ENCODE measurements at places on chromosomes 2 and 18.

DNA sequence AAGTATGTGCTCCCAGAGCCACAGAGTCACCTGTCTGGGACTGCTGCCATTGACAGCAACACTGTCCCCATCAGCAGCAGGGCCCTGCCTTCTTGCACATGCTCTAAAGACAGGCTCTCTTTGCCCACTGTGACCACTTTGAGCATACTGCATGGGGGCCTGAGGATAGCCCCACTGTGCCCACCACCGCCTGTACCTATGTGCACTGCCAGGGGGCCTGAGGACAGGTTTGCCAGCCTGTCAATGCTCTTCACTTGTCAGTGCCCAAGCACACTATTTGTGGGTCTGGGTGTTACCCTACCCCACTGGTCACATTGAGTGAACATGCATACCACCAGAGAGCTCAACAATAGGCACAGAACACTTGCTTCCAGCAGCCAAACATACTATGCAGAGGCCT is 1137.0 kb upstream of the FANCL start:
- no peak for DNase-seq

GRCh38 chr18:3111523-3112240 is 98.7 kb upstream of the LPIN2 start:
- no peak for DNase-seq

DNA sequence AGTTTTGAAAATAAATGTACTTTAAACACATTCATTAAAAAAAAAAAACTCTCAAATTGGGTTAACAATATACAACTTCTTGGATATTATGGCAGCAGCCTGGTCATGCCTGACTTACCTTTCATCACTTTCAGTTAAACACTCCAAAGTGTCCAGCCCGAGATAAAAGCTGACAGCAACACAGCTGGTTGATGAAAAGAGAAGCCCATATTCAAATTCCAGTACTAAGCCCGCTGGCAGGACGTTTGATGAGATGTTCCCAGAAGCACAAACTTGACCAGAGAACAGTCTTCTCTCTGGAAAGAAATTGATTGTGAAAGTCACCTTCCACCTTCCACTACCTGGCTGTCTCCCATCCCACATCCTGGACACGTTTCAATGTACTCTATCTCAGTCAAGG is 586.3 kb downstream of the TDRD15 start:
- no peak for DNase-seq

DNA sequence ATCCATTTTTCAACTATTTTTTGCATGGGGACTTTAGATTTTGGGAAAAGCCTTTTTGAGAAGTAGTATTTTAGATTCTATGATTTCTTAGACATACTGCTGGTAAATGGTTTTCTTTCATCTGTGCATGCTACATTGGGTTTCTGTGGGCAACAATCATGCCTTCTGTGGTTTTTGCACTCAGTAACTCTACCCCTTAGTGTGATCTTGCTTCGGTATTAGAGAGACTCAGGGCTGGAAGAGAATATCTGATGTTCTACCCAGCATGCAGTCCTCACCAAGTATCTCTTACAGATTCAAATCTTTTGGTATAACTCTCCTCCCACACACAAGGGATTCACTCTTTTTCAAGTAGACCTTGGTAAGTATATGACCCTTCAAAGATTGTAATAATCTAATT is 183.0 kb downstream of the PMAIP1 start:
- no peak for DNase-seq

- DNase-seq: no peak
Observed at GRCh38 chr18:36350839-36351469, 53.4 kb downstream of the FHOD3 start.

- DNase-seq: no peak
Observed at GRCh38 chr2:242056785-242057184, 187.3 kb downstream of the RTP5 start.

- DNase-seq: no peak
Observed at GRCh38 chr2:55019526-55020258, 30.6 kb downstream of the RTN4 start.

GRCh38 chr2:4765787-4766530 is 926.2 kb upstream of the SOX11 start:
- no peak for DNase-seq

DNA sequence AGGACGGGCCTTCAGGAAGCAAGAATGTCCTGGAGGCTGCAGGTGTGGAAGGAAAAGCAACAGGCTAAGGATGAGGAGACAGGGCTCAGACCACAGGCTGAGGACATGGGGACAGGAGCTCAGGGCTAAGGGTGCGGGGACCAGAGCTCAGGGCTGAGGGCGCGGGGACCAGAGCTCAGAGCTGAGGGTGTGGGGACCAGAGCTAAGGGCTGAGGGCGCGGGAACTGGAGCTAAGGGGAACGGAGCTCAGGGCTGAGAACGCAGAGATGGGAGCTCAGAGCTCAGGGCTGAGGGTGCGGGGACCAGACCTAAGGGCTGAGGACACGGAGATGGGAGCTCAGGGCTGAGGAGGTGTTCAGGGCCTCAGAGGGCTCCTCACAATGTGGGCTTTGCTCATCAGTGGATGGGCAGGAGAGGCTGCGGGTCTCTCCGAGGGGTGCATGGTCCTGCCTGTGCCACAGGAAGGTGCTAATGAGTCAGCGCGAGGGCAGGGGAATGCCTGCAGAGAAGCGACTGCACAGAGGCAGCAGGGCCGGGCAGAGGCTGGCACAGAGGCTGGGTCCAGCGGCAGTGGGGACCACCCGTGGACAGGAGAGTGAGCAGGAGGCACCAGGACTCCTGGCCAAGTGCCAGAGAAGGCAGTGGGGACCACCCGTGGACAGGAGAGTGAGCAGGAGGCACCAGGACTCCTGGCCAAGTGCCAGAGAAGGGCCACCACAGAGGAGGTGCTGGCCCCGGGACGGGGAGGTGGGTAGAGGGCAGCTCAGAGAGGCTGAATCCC is 271.7 kb downstream of the TWIST2 start:
- no peak for DNase-seq

GRCh38 chr18:76306685-76307292 is 188.3 kb downstream of the ZNF516 start:
- DNase-seq: no peak

DNA sequence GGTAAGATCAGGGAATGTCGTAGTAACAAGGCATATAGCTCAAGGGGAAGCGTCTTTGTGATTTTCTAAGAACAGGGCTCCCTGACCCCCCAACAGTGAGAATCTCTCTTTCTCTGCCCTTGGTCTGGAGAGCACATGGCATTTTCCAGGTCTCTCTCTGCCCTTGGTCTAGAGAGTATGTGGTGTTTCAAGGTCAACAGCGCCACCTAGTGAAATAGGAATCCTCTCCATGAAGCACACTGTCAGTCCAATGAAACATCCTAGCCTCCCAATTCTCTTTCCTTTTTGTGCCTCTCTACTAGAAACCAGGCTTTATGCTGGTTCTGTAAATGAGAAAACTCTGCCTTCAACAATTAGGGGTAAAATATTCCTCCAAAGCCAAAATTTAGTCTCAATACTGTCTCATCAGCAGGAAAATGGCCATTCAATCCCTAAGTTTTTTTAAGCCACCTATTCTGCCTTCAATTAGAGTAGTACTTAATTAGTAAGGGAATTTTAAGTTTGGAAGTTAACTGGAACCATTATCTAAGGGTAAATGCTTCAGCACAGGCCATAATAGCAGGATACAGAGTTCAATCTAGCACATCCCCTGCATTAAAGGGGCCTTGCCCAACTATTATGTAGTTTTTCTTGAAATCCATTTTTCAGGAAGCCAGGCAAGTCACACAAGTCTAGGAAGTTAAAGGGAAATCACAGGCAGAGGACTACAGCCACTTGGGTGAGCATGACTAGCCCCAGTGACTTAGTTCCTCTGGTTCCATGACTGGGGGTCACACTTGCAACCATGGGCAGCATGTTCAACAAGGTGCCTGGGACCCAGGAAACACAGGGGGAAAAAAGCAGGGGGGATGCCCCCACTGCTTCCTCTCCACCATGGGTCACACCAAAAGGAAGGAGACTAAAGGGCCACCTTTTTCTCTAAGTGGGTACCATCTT is 12.4 kb downstream of the DYM start:
- DNase-seq: no peak

DNA sequence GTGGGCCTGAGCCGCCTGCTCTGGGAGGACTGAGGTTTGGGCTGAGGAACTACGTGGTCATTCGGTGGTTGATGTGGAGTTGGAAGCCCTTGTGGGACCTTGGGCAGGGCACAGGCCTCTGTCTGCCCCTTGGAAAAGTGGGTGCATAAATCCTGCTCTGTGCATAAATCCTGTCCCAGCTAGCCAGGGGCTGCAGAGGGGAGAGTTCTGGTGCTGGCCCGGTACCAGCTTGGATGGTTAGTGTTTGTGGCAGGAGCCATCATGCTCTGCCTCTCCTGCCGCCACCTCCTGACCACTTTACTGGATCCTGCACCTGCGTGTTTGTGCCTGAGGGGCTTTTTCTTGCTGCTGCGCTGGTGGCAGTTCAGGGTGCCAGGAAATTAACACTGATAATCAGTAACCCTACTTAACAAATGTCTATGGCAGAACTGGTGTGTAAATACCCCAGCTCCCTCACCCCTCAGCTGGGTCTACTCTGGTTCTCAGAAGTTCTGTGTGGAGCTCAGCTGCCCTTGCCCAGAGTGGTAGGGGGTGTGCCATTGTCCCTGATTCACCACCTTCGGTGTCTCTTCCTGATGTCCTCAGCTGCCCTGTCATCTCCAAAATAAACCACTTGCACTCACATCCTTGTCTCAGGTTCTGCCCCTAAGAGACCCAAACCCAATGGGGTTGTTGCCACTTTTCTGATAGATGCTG is 156.8 kb downstream of the GLI2 start:
- no peak for DNase-seq

DNA sequence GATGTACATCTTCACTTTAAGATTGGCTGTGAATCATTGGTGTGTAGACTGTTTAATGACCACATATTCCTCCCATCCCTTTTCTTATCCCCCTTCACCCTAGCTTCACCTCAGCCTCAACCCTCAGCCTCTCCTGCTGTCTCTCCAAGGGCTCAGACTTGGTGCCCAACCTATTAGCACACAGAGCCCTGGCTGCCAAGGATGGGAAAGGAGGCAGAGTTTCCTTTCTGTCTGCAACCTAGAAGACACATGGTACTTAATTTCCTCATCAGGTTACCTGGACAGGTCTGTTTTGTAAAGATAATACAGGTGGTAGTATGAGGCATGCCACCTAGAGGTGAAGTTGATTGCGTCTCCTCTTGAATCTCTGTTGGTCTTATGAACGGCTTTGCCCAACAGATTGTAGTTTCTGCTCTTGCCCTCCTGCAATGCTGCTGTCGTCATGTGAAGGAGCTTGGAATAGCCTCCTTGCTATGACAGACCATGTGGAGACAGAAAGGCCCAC is 44.5 kb upstream of the RMND5A start:
- no peak for DNase-seq

DNA sequence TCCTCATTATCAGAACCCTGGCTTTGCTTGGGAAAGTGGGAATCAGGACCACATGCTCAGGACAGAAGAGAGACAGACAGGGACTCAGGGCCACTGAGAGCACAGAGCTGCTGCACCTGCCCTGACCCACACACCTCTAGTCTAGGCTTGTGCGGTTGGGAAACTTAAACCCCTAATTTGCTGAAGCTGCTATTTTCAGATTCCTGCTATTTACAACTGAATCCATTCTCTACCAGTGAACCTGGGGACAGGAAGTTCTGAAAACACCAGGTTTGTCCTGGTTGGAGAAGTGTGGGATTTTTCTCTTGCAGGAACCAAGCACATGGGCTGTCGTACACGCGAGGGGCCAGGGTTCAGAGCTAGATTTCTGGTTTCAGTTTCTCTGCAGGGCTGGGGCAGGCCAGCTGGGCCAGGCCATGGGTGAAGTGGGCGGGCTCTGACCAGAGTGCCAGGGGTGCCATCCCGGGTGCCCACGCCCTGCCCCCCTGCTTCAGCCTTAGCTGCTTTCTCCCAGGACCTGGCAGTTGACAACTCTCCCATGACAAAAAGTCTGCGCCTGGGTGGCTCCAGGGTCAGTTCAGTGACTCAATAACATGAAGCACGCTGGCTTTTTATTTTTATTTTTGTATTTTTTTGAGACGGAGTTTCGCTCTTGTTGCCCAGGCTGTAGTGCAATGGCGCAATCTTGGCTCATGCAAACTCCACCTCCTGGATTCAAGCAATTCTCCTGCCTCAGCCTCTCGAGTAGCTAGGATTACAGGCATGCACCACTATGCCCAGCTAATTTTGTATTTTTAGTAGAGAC is 51.3 kb upstream of the SLC1A4 start:
- no peak for DNase-seq
